Large intestine (tissue), 12 donors: ENCODE measurements at places on chromosomes 4 and X. TPM values are rescaled to one million over a fixed set of nuclear protein-coding genes. Genes with fewer than 3 reads are reported as not detected.

DNA sequence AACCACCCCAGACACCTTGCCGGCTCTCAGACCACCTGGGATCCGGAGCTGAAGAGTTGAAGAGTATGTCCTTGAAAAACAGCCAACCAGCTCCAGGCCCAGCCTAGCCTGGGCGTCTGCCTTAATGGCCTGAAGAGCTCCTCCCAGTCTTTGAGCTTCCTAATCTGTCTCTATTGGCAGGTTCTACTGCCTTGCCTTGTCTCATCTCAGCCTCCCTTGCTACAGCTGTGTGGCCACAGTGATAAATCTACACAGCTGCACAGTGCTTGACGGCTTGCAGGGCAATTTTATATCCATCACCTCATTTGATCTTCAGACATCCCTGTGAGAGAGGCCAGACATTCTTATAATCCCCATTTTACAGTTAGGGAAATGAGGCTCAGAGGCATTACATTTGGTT is 19.9 kb downstream of the AWAT2 start:
- H3K27ac ChIP-seq: no peak overlapping the region
- H3K27me3 ChIP-seq: no peaks in the 10 kb centered on the region
- no peaks in the 10 kb centered on the region for H3K4me1 ChIP-seq
- H3K4me3 ChIP-seq: no peak overlapping the region
- no peaks in the 10 kb centered on the region for H3K36me3 ChIP-seq
- no peak for DNase-seq

ZNF157 gene
- polyA plus RNA-seq: 0.27 TPM

DNA sequence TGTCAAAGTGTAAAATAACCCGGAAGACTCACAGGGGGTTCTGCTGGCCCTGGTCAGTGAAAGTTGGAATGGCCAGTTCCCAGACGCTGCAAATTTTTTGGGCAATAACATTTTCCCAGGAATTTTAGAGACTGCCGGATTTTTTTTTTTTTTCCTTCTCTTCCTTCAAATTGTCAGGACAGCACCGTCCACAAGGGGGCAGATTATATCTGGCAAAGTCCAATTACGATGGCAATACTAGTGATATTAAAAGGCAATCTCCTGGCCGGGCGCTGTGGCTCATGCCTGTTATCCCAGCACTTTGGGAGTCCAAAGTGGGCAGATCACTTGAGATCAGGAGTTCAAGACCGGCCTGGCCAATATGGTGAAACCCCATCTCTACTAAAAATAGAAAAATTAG is 20.5 kb downstream of the SLC25A5 start:
- H3K4me3 ChIP-seq: no peak overlapping the region
- H3K27me3 ChIP-seq: no peaks in the 10 kb centered on the region
- peak; percentile 34 for DNase-seq
- no peaks in the 10 kb centered on the region for H3K36me3 ChIP-seq
- H3K27ac ChIP-seq: no peak overlapping the region

ABCE1 gene
- polyA plus RNA-seq: 59.7 TPM

DNA sequence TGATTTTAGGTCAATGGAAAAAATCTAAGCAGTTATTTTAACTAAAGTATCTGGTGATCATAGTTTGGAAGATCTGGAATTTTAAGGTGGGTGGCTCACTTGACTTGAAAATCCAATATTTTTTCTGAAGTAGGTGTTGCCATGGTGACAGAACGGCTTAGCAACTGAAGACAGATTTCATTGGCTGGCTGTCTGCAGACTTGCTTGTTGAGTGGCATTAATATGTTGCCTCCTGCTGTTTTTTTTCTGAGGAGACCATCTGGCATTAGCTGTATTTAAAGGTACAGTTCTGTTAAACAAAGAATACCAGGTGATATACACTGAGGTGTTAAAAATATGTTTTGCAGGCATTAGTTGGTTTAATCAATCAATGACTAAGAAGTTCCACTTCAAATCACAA is 19.8 kb downstream of the CPE start:
- no peak overlapping the region for H3K27ac ChIP-seq
- peaks cover 4% of the 10 kb centered on the region for H3K4me1 ChIP-seq
- no peak overlapping the region for H3K4me3 ChIP-seq
- H3K27me3 ChIP-seq: no peaks in the 10 kb centered on the region
- peak; percentile 15 for DNase-seq
- H3K36me3 ChIP-seq: no peaks in the 10 kb centered on the region

TMPRSS11B gene
- 0.03 TPM for polyA plus RNA-seq
